OCI-M1 (cell line): ENCODE measurements at places on chromosomes 3 and 15.

- no peak for DNase-seq
Measured at GRCh38 chr3:52615166-52615565, 70.5 kb downstream of the PBRM1 start.

DNA sequence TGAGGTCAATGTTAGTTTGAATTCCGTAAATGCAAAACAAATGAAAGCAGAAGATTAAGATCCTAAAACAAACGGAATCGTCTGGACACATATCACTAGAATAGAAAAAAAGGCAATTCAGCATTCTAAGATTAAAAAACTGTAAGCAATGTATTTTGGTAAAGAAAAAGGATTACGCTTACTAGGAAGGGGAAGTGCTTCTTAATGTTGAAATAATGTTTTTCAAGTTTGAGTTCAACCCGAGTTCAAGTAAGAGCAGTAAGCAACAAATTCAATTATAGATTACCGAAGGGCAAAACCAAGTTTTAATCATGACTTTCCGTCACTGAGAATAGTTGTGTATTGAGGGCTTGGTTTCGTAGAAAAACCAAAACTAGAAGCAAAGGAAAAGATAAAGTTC lies 637 bp downstream of the CIP2A start:
- DNase-seq = peak; percentile 76

- DNase-seq = no peak
Measured at GRCh38 chr3:71659864-71660591, 65.2 kb downstream of the EIF4E3 start.

DNA sequence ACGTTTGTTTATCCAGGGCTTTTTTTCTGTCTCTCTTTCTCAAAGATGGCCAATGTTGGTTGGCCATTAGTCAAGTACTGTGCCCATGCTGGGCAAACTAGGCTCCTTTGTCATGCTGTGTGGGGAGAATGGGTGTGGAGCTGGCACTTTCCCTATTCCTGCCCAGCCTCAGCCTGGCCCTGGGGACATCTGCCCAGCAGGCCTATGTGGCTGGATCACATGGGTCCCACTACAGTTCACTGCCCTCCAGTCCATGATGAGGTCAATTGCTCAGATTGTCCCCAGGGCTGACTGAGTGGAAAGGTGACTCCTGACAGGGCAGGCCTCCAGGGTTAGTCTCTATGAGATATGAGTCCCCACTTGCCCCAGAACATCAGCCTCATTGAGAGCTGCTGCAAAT lies 54.4 kb upstream of the HERC1 start:
- no peak for DNase-seq

DNA sequence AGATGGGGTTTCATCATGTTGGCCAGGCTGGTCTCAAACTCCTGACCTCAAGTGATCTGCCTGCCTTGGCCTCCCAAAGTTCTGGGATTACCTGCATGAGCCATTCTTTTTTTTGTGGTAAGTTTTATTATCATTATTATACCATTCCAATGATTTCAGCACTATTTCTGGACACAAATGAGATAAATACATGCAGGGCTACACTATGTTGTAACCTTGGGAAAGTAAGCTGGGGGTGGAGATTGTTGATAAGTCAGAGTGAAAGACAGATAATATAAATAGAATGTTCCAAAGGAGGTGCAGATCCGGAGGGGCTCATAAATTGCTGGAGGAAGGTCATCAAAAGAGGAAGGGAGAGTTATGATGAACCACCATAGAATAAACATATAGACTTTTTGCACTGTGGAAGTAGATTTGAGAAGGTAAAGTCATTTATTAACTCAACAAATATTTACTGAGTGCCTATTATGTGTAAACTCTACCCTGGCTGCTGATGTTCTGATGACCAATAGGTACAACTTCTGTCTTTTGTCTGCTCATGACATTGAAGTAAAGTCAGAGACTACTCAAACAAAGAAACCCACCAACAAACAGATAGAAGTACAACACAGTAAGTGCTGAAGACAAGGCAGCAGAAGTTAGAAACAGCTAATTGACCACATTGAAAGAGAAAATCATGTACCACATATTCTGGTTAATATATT lies 478.9 kb upstream of the GOLIM4 start:
- peak; percentile 8 for DNase-seq

DNA sequence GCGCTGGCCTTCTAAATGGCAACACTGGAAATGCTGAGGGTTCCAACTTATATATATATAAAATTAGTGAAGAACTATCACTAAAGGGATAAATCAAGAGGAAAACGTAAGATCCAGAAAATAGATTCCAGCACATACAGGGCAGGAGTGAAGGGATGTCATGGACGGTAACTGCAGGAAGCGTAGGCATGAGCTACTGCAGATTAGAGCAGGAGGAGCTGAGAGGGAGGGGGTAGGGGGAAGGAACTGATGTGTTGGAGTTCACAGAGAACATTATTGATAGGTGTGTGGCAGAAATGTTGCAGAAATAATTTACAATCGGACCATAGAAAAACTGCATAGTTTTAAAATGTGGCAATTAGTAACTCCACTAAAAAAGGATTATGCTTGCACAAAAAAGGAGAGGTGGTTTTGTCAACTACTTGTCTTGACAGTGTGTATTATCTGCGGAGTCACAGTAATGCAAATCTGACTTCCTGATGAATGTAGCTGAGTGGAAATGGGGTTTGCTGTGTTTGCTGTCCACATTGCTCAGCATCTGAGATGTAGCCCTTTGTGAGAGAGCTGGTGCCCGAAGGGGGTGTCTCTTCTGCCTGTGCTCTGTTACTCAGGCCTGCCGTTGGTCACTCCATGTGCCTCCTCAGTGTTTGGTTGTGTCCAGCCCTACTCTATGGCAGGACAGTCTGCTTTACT lies 61.2 kb downstream of the PAK2 start:
- no peak for DNase-seq

- peak; percentile 54 for DNase-seq
Measured at GRCh38 chr15:83164111-83164770, 43.4 kb downstream of the HDGFL3 start.

GRCh38 chr15:30958219-30958618 lies 33.2 kb downstream of the MTMR10 start:
- DNase-seq = no peak

DNA sequence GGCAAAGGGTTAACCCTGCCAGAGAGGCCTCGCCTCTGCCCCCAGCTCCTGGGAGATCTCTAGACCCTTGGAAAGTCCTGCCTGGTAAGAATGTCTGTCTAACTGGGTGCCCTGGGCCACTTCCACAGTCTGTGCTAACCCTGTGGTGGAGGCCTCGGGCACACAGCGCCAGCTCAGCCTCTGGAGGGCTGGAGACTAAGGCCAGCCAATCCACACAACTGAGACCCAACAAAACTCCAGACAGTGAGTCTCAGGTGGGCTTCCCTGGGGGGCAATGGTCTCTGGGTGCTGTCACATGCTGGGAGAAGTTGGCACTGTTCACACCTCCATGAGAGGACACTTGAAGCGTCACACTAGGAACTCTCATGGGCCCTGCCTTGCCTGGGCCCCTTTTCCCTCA lies 19.5 kb downstream of the ZXDC start:
- no peak for DNase-seq

DNA sequence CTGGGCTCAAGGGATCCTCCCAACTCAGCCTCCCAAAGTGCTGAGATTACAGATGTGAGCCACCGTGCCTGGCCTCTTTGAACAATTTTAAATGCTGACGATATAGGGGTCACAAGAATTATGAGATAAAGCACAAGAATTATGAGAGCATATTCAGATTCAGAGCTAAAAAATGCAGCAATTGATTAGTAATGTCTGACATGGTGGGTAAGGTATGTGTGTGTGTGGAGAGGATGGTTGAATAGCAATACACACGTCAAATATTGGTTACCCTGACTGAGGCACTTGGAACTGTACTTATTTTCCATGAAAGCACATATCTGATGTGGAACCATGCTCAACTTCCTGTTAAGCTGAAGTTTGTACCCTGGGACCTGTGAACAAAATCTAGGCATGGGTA lies 115.6 kb downstream of the EOMES start:
- DNase-seq = no peak

- peak; percentile 70 for DNase-seq
Measured at GRCh38 chr3:132399054-132399929, 18.0 kb upstream of the DNAJC13 start.

DNA sequence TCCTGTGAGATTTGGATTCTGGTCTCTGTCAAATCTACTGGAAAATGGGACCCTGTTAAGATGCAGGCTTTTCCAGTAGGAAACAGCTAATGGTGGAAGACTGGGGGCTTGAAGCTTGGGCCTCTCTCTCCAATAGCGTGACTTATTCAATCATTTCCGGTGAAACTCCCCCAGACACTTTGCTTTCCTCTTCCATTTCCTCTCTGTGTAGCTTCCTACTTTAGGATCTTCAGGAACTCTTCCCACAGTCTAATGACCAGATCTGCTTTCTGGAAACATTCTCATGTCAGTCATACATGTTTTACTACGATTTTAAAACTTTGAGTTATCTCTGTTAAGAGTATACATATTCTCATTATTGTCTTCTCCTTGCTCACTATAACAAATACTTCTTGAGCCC lies 28.0 kb upstream of the TPRG1 start:
- no peak for DNase-seq

DNA sequence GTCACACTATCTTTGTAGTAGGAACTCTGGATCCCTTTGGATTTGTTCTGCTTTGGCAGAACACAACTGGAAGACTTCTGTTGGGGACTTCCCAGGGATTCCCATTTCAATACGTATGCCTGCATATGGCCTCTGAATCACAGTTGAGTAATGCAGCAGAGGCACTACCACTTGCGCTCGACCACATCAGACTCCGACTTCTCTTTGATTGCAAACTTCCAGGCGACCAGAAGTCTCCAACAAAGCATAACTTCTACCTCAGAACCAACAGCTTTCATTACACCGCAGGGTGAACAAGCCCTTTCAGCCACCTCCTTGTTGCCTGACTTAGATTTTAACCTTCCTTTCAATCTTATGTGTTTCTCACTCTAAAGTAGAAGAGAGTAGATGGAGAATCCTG lies 924.4 kb downstream of the IGSF11 start:
- DNase-seq = no peak

- no peak for DNase-seq
Measured at GRCh38 chr3:188559072-188559429, 405.1 kb downstream of the LPP start.

GRCh38 chr15:31276596-31277298 lies 49.9 kb upstream of the KLF13 start:
- DNase-seq = no peak

- DNase-seq = no peak
Measured at GRCh38 chr15:55267401-55268175, 22.0 kb downstream of the RAB27A start.

DNA sequence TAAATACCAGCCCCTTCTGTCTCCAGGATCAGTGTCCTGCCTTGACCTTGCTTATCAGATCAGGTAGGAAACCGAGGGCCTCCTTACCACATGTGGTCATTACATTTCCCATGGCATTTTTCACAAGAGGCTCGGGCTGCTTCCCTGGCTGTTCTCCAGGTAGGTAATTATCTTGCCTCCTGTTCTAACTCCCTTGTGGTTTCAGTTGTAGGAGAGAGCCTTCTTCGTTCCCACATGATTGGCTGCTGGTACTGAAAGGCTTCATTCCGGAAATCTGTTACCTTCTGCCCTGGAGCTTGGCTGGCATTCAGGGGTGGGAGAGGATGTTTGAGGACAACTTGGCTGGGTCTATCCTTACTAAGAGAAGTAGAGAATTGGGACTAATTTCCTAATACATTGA lies 46.8 kb upstream of the RORA start:
- no peak for DNase-seq

DNA sequence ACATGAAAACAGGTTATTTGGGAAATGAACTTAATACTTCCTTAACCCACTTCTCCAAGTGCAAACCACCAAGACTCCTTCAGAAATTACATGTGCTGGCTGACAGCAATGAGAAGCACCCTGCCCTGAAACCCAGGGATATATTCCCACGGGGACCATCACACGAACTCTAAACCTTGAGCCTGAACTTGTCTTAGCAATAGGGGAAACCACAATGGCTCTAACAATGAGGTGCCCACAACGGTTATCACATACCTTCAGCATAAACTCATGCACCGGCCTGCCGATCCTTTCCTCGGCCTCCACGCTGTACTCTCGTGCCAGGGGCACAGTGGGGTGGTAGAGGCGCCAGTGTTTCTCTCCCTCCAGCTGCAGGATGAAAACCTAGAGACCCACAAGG lies 13.4 kb downstream of the RIOX2 start:
- DNase-seq = no peak

DNA sequence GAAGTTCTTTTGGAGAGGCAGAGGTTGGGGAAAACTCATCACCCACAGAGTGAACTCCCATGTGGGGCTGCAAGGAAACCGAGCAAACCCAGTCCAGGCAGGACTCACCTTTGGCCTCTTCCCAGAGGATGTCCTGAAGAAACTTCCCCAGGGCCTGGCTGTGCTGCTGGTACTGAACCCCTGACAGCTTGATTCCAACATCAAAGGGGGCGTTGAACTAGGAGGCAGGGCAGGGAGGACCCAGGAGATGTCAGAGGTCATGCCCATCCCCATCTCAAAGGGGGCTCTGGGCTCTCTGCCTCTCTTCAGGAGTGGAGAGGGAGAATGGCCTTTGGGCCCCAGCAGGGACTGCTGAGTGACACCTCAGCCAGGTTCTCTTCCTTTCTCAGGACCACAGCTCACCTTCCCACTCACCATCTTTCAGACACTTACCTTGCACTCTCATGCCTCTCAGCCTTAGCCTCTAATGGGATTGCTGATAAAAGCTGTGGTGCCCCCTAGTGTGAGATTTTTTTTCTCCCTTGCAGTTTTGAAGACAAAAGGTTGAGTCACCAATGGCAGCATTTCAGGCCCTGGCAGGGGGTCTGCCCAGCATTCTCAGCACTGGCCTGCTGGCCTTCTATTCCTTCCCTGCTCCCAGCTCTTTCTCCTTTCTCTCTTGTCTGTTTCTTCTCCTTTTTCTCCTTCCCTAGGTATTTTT lies 6.0 kb downstream of the GHRL start:
- peak; percentile 89 for DNase-seq

DNA sequence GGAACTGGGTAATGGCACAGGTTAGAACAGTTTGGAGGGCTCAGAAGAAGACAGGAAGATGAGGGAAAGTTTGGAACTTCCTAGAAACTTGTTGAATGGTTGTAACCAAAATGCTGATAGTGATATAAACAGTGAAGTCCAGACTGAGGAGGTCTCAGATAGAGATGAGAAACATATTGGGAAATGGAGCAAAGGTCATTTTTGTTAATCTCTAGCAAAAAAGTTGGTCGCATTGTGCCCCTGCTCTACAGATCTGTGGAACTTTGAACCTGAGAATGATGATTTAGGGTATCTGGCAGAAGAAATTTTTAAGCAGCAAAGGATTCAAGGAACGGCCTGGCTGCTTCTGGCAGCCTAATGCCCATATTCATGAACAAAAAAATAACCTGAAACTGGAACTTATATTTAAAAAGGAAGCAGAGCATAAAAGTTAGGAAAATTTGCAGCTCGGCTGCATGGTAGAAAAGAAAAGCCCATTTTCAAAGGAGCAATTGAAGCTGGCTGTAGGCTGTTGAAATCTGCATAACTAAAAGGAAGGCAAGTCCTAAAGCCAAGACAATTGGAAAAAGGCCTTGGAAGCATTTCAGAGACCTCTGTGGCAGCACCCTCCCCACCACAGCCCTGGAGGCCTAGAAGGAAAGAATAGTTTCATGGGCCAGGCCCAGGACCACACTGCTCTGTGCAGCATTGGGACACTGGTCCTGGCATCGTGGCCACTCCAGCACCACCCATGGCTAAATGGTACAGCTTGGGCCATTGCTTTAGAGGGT lies 182.6 kb upstream of the CD96 start:
- DNase-seq = no peak
